ENCODE measurements at places on chromosomes 12 and 14.

DNA sequence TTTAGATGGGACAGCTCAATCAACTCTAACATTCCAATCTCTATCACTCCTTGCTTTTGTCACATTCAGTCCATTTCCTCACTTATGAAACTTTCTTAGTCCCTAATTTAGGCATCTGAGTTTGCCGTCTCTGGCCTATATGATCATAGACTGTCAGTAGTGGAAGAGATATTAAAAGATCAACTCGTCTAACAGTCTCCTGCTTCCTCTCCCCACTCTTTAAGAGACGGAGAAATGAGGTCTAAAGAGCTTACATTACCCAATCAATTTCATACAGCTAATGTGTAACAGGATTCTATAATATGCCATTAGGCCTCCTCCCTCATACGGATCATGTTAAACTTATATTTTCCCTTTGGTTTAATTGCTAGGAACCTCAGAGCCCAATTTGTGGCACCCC is 6.5 kb upstream of the ATP23 start:
- DNase-seq, result no peak

GRCh38 chr14:61439779-61440418 is 118.5 kb downstream of the PRKCH start:
- DNase-seq, result no peak

DNA sequence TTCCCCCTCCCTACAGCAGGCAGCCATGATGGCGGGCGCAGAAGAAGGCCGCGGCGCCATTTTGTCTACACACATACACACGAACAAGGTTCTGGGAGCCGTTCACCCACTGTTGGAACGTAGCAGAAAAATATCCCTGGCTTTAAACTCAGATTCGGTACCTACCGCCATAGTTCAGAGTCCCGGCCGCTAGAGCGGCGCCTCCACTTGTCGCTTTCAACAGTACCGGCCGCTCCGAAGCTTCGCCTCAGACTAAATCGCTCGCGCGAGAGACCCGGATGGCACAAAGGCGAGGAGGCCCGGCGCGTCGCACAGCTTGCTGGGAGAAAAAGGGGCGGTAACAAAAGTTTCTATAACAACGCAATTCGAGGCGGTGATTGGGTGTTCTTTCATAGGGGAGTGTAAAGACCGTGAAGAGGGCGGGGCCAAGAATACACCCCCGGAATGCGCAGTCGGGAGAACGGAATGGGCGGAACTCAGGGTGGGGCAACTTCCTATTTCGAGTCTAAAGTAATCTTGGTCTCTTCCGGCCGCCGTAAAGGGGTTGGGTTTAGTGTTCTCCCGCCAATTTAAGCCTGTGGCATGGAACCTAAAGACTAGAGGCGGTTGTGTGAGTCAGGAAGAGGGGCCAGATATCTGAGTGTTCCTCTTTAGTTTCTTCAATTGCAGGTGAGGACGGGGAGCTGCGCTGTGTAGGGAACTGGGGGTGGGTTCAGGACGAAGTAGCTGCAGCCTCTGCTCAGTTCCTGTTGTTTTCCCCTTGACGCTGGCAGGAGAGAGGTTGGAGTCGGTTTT is at the start of the genes KNTC1 and RSRC2:
TSS of gene KNTC1 (plus strand) at position 567 of the 795 bp plus-strand sequence. CDS start 2,815 bp downstream, outside the sequence.
TSS of gene RSRC2 (minus strand) at position 254 of the 795 bp plus-strand sequence. CDS start at position 171, 83 bp downstream.
- peak; percentile 98 for DNase-seq

GRCh38 chr14:55245657-55246268 is 25.5 kb upstream of the FBXO34 start:
- no peak for DNase-seq

GRCh38 chr12:78396538-78396937 is 468.0 kb upstream of the SYT1 start:
- no peak for DNase-seq

- DNase-seq, result no peak
These were observed 29.6 kb downstream of the VRK1 start for GRCh38 chr14:96826818-96827217.

DNA sequence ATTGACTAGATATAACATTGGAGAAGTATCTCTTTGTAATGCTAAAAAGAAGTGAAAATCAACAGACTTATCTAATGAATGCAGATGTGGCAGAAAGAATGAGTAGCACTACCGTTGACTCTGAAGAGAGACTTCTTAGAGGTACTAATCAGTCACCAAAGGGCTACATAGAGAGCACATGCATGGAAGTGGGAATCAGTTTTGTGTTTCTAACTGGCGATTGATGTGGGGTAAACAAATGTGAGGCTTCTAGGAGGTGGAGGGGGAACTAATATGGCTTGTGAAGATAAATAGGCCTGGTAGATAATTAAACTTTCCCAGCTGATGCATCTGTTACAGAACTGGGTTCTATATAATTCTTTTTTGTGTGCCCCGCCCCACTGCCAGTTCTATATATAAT is 10.5 kb downstream of the COCH start:
- no peak for DNase-seq

DNA sequence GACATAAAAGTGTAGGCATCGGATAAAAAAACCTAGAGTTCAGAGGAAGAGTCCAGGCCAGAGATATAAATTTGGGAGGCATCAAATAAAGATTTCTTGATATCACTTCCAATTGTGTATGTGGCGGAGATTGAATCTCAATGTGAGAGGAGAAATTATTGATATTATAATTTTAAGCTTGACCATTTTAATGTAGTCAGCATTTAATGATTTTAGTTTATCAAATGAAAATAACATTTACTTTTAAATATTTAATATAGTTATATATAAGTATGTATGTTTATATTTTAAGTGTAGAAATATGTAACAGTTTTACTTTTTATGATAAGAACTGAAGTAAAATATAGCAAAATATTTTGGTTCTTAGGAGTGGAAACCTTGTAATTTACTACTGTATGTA is 48.7 kb downstream of the WASHC4 start:
- no peak for DNase-seq

DNA sequence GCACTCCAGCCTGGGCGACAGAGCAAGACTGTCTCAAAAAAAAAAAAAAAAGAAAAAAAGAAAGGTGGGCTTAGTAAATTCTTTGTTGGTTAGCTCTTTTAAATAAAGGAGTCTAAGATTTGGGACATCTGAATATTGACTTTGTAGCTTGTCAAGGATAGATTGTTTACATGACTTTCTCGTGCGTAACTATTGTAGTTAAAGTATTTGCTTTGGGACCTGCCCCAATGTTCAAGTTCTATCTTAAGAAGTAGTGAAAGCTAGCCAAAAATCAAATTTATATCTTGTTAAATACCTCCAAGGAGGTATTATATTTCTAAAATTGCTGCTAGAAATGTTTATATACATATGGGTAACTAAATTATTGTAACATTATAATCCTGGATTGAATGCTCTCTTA is 32.4 kb downstream of the PTPN21 start:
- DNase-seq, result no peak

GRCh38 chr12:132500142-132500855 is 10.3 kb downstream of the FBRSL1 start:
- DNase-seq, result no peak

DNA sequence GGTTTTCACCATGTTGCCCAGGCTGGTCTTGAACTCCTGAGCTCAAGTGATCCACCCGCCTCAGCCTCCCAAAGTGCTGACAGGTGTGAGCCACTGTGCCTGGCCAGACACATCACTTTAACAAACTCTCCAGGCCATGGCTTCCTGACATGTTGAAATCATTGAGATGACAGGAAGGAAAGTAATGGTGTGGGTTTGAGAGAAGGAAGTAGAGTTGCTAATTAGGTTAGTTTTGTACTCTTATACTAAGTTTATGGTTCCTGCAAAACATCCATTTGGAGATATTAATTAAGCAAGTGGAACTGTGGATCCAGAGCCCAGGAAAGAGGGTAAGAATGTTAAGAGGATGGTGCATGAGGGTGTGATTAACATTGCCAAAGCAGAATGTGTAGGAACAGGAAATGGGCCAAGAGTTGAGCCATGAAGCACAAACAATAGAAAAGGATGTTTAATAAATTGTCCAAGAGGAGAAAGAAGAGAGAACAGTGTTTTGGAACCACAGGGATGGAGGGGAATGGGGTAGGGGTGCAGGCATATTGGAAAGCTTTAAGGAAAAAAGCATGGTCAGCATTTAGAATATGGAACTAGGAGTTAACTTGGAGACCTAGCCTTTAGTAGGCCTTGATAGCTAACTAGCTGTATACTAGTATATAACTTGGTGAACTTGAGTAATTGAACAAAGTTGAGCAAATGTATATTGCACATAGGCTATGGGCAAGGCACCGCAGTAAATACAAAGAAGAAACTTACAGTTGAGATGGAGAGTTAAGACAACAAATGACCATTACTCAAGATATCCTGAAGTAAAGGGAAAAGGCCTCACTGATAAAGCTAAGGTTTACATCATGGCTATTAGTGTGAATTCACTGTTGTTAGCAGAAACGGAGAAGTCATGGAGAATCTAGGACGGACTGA is 91.3 kb upstream of the DNM1L start:
- DNase-seq, result no peak

- no peak for DNase-seq
These were observed 104.5 kb downstream of the SLC8A3 start for GRCh38 chr14:70084226-70084625.

GRCh38 chr12:40534828-40535227 is 157.4 kb upstream of the CNTN1 start:
- DNase-seq, result no peak

DNA sequence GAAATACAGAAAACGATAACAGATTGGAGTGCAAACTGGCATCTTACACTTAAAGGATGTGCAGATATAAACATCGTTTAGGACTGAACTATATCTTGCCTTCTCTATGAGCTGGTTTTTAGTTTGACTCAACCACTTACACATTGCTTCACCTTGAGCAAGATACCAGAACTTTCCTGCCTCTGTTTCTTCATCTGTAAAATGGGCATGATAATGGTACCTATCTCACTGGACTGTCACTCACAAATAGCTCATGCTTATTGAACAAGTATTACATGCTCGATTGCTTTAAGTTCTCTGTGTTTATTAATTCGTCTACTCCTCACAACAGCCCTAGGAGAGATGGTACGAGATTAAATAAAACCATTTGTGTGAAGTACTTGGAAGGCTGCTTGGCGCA is 7.7 kb downstream of the FZD10 start:
- no peak for DNase-seq

All from activated T-cell treated with anti-CD3 and anti-CD28 coated beads, Interleukin-2, amount 50 U/mL, for 48 hours (primary cell).